ENCODE measurements at places on chromosomes 5 and 9.

GRCh38 chr5:12095808-12096281, 191.6 kb upstream of the CTNND2 start:
- no peak for DNase-seq

DNA sequence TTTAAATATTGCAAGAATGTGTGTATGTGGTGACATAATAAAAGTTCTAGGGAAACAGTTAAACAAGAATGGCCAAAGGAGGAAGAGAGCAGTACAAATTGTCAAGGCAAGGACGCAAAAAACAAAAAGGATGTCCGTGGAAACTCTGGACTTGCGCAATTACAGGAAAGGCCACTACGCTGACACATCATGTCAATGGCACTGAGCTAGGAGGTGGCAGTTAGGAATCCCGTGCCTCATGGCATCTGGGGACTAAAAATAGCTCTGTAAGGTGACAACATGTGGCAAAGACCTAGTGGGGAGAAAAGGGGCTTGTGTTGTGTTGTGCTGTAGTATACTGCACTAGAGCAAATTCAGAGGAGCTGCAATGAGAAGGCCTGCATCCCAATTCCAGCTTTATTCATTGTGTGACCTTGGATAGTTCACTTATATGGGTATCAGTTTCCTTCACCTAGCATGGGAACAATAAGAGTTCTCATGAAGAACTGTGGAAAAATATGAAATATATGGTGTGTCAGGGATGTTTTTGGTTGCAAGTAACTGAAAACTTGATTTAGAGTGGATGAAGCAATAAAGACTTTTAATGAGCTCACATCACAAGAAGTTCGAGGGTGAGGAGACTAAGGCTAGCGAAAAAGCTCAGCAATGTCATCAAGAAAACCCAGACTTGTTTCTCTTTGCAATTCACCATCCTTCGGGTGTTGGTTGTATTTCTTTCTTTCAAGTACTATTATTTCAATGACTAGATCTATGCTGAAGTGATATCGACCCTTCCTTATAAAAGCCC, 124.1 kb upstream of the STC2 start:
- no peak for DNase-seq

GRCh38 chr5:38922199-38922598, 76.4 kb downstream of the OSMR start:
- DNase-seq: peak; percentile 24

DNA sequence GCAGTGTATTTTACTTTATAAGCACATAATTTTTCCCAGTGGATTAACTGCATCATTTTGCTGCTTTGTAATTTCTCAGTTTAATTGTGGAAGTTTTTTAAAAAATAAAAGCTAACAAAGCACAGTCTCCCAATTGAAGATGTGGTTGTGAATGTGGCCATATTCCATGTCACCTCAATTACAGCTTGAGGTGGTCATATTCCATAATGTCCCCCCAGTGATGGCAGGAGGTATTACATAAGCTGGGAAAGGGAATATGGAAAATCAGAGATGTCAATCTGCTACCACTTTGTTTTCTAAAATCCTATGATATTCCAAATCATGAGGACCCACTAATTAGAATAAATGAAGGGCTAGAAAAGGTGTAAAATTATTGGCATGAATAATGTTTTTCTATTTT, 1672.0 kb upstream of the CDH9 start:
- no peak for DNase-seq

GRCh38 chr5:13695076-13695712, 249.3 kb downstream of the DNAH5 start:
- DNase-seq: no peak

- no peak for DNase-seq
Observed at GRCh38 chr9:27203783-27204182, 93.2 kb downstream of the EQTN start.

GRCh38 chr5:95870105-95870672, 47.7 kb upstream of the GLRX start:
- DNase-seq: no peak

- no peak for DNase-seq
Observed at GRCh38 chr9:134333874-134334581, 7.8 kb downstream of the RXRA start.

GRCh38 chr5:96388176-96388575, 44.9 kb downstream of the PCSK1 start:
- no peak for DNase-seq

GRCh38 chr9:34603610-34604231, 8.2 kb downstream of the RPP25L start:
- DNase-seq: peak; percentile 80

DNA sequence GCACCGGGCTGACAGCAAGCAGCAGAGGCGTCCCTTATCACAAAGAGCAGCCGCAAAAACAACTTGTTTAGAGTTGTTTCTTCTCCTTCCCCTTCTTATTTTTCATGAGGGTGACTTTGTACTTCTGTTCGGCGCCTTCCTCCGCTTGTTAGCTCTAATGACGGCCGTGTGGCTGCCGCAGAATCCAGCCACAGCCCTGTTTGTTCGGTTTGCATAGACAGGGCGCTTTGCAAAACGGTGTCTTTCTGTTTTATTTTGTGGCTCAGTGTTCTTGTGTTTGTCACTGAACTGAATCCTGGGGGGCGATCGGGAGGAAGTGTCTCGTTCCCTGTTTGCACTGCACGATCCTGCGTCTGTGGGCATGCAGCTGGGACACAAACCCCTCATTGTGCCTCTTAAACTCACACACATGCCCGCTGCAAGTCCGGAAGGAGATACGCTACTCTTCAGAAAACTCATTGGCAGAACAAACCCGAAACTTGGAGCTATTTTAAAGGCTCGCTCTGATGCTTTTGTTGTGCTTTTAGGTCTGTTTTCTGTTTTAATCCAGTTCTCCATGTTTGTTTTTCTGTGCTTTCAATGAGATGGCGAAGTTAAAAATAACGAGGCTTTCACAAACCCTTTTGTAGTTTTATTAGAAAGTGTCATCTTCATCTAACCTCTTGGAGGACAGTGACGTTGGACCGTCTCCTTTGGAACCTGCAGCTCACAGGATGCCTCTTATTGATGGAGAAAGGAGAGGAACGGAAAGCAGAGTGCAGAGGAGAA, 213.9 kb downstream of the IRX2 start:
- DNase-seq: no peak

DNA sequence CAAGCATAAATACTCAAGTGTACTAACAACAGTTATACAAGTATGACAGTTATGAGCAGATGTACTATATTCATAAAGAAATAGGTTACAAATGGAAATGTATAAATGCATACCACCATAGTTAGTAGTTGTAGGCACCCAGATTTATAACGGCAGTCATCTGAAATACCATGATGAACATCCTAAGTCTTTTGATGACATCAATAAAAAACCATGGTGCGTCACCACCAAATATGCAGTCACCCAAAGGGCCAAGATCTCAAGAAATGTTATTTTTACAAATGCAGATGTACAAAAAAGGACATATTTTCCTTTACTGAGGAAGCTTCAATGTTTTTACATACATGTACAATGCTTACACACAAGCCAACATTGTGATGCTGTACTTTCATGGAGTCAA, 70.8 kb upstream of the XPA start:
- no peak for DNase-seq

DNA sequence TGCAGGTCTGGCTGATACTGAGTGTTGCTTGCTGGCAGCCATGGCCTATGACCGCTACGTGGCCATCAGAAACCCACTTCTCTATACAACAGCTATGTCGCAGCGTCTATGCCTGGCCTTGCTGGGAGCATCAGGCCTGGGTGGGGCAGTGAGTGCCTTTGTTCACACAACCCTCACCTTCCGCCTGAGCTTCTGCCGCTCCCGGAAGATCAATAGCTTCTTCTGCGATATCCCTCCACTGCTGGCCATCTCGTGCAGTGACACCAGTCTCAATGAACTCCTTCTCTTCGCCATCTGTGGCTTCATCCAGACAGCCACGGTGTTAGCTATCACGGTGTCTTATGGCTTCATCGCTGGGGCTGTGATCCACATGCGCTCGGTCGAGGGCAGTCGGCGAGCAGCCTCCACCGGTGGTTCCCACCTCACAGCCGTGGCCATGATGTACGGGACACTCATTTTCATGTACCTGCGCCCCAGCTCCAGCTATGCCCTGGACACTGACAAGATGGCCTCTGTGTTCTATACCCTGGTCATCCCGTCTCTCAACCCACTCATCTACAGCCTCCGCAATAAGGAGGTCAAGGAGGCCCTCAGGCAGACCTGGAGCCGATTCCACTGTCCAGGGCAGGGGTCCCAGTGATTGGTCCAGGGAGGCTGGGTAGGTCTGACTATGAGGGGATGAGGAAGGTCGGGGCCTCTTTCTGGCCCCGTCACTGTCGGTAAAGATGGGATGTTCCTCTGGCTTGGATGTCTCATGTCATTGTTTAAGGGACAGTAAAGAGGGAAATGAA, 718 bp downstream of the OR5C1 start:
- no peak for DNase-seq

DNA sequence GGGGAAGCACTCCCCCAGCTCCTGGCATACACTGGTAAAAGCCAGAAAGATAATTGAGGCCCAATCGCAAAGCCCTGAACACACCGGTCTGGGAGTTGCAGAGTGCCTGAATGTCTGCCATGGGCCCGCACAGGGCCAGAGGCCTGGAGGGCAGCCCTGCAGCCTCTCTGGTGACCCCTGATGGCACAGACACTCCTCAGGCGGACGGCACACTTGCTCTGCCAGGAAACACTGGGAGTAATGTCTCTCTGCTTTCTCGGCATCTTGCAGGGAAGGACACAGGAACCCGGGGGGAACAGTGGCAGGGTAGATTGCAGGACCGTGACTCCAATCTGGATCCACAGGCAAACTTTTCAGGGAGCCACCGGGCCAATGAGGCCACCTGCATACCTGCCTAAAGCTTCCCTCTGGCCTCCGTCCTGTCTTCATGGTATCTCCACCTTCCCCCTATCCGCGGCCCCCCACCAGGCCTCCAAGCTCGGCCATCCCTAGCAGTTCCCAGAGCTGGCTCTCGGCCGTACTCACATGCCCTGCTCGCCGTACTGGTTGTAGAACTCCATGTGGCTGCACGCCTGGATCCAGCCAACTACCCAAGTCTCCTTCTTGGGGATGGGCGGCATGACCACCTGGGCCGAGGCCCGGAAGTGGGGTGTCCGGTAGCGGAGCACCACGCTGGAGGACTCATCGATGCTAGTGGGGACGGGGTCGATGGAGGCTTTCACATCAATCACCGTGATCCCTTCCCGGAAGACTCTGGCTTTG, 797 bp downstream of the FAM78A start:
- DNase-seq: no peak

DNA sequence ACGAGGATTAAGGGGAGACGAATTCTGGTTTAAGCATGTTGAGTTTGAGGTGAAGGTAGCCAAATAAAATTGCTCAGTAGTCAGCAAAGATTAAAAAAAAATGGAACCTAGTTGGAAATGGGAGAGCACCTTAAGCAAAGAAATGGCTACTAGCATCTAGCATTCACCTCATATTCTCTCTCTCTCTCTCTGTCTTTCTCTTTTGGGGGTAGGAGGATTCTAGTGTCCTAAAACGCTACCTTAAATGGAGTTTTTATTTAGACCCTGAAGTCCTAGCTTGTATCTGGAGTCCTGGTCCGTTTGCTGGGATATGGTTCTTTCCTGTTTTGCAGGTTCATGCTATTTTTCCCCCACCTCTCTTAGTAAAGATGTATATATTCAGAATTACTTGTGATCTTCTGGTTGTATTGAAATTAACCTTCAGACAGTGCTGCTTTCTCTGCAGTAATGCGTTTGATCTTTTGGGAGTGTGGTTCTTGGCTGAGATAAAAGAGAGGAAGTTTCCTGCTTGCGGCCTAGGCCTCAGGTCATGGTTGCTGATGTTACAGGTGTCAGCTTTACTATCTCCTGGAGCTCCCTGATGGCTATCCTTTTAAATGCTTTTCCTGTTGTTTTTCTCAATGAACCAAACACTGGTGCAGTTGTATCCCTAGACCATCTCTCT, 8.0 kb downstream of the TGFBR1 start:
- peak; percentile 40 for DNase-seq

GRCh38 chr5:10839916-10840599, 79.0 kb upstream of the DAP start:
- DNase-seq: no peak

DNA sequence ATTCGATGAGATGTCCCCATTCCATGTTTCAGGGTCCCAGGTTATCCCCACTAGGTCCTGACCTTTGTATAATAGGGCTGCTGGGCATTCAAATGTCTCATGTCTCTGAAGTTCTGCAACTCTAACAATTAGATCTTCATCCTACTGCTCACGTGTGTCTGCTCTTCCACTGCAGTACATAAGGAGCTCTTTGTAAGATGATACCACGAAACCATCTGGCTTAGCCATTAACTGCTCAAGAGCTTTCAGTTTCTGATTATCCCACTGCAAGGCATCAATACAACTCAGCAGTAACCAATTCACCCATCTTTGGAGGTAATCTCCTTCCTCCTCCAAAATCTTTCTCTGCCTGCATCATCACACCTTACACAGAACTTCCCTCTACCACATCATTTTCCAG, 49.9 kb upstream of the PPP2CA start:
- DNase-seq: no peak

DNA sequence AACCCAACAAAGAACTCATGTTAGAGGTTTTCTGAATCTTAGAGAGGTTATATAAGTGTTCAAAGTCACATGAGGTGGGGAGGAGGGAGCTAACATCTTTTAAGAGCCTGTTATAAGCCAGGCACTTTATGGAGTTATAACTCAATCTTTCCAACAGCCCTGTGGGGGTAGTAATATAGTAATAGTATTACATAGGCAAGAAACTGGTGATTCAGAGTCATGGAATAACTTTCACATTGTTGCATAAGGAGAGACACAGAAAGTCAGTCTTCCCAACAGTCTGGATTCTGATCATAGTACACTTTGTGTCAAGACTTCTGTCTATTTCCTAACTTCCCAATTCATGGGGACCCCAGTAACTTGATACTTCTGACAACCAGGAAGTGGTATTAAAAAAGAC, 89.2 kb downstream of the ACER2 start:
- DNase-seq: no peak

DNA sequence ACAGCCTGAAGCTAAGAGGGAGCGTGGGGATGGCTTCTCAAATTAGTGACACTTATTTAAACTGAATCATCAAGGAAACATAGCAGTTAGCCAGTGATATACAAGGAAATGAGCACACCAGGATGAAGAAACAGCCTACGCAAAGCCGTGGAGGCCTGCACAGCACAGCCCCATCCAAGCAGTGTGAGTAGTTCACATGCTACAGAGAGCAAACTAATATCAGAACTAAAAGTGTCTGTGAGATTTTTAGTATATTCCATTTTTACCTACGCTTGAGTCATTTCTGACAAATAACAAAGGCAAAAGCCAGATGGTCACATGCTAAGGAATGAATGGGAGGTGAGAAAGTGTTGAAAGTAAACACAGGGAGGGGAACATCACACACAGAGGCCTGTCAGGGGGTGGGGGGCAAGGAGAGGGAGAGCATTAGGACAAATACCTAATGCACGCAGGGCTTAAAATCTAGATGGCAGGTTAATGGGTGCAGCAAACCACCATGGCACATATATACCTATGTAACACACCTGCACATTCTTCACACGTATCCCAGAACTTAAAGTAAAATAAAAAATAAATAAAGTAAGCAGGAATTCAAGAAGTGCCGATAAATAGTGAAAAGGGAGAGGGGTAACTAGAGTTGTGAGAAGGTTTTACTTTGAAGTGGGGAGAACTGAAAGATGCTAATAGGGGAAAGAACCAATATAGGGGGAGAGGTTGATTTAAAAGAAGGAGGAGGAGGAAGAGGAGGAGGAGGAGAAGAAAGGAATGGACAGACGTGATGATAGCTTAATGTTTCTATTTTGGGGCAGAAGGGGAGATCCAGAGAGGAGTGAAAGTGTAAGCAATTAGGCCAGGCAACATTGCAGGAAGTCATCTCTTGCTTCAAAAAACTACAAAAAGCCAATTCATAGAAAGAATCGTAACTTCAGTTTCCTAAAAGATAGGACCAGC, 100.9 kb upstream of the PTGER4 start:
- no peak for DNase-seq
